ENCODE measurements at places on chromosomes 1 and 21.

- DNase-seq, result no peak
Measured at GRCh38 chr1:201489643-201490261, 17.2 kb downstream of the CSRP1 start.

DNA sequence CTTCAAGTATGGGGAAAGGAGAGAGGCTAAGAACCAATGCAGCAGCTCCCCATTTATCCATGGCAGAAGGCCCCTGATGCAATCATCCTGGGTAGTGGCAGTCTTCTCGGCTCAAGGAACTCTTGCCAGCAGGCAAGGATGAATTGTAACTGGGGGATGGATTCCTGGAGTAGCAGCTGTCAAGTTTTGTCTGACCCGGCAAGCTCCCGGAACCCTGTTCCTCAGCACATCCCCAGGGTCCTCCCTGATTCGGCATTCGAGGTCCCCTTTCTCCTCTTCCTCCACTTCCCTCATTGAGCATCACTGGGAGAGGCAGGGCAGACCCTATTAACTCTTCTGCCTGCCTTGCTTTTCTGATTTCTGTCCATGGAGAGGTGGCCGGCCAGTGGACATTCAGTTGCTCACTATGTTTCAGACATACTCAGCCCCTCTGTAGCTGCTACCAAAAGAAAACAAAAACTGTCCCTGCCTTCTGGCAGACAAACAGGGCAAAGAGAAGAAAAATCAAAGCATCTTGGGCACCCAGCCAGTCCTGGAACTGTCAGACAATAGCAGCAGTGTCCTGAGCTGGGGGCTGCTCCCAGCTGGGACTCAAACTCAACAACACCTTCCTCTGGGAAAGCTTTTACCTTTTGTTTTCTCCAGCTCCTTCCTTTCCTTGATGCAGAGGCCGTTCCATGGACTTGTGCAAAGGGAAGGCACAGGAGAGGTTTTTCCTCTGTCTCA lies 5.6 kb upstream of the PTCH2 start:
- no peak for DNase-seq

DNA sequence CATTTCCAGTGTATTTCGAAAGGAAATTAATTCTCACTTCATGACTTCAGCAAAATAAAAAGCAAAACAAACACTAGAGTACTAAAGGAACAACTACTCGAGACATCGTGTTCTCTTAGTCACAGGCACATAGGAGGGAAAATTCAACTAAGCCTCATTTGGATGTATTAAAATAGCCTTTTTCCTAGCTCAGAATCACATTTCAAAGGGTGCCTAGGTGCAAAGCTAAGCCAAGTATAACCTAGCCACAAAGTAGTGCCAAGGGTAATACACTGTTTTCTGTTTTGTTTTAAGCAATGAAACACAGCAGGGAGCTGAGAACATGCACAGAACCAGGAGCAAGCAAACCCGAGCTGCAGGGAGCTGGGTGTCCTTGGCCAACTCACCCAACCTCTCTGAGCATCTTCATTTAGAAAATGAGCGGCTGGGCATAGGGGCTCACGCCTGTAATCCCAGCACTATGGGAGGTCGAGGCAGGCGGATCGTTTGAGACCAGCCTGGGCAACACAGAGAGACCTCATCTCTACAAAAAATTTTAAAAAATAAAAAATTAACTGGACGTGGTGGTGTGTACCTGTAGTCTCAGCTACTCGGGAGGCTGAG lies 26.6 kb upstream of the ACBD6 start:
- DNase-seq, result no peak

GRCh38 chr1:4107291-4107690 lies 207.2 kb upstream of the C1orf174 start:
- DNase-seq, result no peak

DNA sequence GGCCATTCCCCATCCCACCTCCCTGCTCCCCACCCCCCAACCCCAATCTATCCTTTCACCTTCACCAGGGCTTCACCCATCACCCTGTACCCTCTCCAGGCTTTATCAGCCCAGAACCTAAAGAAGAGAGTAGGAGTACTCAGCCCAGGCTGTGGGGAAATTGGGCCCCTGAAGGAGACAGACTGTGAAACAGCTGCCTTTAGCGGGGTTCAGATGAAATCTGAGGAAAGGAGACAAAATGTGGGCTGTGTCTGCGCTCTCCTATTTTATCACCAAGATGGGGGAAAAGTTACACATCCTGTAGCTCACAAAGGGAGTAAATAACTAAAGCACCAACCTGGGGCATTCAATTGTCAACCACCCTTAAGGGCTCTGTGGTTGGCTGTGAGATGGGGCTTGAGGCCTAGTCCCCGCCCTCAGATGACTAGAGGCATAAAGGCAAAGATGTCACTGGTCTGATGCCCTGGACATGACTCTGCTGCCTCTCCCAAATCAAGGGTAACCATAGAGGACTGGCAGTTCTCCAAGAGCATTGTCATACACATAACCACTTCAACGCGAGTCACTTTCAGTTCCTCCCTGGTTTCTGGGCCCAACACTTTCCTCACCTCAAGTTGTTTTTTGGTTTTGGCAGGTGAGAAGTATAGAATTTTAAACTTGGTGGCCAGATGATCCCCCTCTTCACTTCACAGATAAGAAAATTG lies 30.0 kb downstream of the SLC27A3 start:
- no peak for DNase-seq

GRCh38 chr1:201119206-201120197 lies 7.3 kb upstream of the CACNA1S start:
- peak; percentile 32 for DNase-seq

- DNase-seq, result no peak
Measured at GRCh38 chr1:156676820-156677615, at the start of gene NES. TSS of gene NES (minus strand) at chr1:156677407. CDS start at chr1:156677264, 143 bp downstream.
